ENCODE measurements at places on chromosomes 1 and 21.

DNA sequence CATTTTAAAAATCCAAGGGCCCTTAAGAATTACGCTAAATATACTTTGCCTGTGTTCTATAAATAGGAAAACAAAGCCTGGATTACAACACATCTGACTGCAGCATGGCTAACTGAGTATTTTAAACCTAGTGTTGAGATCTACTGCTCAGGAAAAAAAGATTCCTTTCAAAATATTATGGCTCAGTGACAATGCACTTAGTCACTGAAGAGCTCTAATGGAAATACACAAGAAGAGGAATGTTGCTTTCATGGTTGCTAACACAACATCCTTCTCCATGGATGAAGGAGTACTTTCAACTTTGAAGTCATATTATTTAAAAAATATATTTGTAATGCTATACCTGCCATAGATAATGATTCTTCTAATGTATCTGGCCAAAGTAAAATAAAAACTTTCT, 248.3 kb upstream of the NEGR1 start:
- DNase-seq = peak; percentile 1

GRCh38 chr1:244920911-244921761, 56.8 kb upstream of the HNRNPU start:
- no peak for DNase-seq

GRCh38 chr1:145891587-145892485, 6.2 kb upstream of the ANKRD35 start:
- peak; percentile 97 for DNase-seq

DNA sequence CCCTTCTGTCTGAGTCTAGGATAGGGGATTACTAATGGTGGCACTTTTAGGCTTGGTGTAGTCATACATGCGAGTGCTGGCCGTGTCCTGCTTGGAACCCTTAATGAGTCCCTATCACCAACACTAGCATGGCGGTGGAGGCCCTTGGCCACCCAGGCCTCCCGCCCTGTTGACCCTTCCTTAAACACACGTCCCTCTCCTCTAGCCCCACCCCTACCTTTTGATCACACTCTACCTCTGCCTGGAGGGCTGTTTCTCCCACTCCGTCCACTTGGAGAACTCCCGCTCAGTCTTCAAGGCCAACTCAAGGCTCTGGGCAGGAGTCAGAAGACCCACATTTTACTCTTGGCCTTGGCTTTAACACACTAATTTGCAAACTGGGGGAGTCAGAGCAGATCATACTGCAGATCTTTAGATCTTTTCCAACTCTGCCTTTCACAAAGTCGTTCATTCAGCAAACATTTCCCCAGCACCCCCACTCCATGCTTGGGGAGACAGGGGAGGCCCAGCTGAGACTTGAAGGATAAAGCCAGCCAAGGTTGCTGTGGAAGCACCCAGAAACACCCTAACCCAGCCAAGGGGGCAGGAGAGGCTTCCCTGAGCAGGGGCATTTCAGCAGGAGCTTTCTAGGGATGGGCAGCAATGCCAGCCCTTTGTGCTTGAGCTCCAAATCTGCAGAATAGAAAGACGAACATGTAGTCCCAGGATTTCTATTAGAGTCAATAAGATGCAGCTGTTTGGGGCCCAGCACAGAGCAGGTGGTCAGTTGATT, 1.9 kb downstream of the PODN start:
- DNase-seq = no peak

DNA sequence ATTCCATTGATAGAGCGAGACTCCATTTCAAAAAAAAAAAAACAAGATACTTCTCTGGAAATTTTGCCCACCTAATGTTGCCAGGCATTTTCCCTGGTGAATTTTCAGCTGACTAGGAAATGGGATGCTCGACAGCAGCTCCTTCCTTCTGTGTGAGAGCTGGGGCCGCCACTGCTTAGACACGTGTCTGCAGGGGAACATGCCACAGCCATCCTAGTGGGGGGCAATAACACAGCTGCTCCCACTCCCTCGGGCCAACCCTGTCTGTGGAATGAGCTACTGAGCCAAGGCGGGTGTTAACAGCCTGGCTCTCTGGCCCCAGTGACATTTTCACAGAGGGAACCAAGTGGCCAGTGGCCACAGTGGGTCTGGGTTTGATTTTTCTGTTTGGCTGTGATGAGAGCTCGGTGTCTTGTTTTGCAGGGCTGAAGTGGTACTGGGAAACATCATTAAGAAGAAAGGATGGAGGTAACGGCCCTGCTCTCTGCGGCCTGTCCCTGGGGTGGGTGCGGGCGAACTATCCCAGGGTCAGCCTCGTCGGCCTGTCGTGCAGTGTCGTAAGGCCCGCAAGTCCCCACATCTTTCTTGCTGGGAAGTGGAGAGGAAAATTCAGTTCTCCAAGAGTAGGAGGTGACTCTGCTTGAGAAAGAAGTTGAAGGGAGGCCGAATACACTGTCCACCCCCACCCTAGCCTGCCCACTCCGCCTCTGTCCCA, 39.2 kb downstream of the KCNAB2 start:
- DNase-seq = no peak

- DNase-seq = peak; percentile 18
Observed at GRCh38 chr1:154956544-154956941, 644 bp upstream of the PBXIP1 start.

GRCh38 chr1:86913896-86914600, at the start of gene SELENOF:
SELENOF (minus strand) TSS chr1:86914126; CDS start chr1:86914111, 15 bp downstream.
- peak; percentile 100 for DNase-seq

DNA sequence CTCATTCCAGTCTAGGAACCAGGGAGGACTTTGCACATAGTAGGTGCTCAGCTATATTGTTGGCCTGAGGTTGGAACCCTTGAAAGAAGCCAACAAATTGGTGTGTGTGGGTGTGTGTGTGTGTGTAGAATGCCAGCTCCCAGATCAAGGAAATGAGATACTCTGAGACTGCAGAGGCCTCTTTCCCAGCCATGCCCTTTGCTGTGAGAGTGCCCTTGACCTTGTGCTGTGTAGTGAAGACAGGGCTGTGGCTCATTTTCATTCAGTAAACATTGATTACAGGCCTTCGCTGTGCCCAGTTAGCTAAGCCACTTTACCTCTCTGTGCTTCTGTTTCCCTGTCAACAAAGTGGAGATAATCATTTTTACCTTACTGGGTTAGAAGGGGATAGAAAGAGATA, 3.2 kb downstream of the CYP4B1 start:
- no peak for DNase-seq

GRCh38 chr1:1260843-1261560, 12.7 kb downstream of the UBE2J2 start:
- no peak for DNase-seq

- DNase-seq = no peak
Observed at GRCh38 chr1:86928819-86929218, 14.4 kb downstream of the HS2ST1 start.

DNA sequence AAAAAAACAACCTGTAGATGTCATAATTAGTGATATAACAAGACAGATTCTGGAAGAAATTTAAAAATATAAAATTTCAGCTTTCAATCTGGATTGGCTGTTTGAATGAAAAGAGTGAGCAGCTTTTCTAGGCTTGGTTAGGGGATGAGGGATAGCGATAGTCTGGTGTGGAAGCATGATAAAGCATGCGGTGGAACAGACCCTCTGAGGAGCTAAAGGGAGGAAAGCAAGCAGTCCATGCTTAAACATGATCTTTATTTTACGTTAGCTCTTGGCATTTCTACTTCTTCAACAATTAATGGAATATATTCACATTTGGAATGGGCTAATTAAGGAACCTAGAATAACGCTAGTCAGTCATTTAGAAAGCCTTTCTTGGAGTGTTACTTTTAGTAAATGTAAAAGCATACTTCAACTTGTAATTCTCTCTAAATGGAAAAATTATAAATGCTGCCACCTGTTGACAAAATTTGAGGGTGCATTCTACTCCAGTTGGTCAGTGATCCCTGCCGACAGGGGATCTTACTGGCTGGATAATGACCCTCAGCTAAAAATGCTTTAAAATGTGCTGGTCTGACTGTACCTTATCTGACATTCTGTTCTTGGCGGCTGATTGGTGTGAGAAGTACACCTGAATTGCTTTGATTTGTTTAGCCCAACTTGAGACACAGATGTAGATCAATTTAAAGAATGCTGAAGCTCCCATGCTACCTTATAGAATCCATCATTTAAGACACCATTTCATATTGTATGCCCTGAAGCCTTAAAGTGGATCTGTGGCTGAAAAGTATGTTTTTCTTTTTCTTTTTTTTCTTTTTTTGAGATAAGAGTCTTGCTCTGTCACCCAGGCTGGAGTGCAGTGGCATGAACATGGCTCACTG, 61.2 kb downstream of the AK4 start:
- peak; percentile 52 for DNase-seq

DNA sequence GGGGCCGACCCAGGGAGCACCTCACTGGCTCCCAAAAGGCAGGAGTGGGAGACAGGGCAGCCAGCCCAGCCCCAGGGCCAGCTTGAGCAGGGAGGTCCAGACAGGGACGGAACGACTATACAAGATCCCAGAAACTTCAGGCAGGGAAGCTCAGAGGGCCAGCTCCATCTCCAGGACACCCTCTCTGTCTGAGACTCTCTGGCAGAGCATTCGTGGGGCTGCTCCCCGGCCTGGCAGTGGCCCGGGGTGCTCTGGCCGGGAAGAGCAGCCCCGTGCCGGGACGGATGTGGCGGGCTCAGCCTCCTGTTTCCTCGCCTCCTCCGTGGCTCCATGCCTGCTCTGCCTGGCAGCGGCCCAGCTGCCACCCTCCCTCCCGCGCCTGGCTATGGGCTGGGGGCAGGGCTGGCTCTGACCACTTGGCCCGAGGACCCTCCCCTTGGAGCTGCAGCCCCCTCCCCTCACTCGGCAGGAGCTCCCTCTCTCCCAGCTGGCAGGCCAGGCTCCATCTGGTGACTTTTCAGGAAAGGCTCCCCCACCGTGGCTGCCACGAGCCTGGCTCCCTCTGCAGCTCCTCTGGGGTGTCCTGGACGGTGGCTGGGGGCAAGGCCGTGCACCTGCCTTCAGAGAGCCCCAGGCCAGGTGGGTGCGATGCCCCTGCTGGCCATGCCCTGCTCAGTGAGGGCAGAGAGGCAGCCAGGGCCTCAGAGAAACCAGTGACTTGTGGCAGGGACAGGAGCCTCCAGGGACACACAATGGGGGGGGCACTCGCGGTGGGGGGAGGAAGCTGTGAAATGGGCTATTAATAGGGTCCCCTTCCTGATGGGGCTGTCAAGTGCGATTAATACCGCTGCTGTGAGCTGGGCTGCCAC, 5.6 kb upstream of the PLCH2 start:
- DNase-seq = no peak

- DNase-seq = no peak
Observed at GRCh38 chr1:31799196-31799894, 16.5 kb downstream of the SPOCD1 start.

- peak; percentile 19 for DNase-seq
Observed at GRCh38 chr1:205961991-205962820, 18.9 kb upstream of the SLC26A9 start.

DNA sequence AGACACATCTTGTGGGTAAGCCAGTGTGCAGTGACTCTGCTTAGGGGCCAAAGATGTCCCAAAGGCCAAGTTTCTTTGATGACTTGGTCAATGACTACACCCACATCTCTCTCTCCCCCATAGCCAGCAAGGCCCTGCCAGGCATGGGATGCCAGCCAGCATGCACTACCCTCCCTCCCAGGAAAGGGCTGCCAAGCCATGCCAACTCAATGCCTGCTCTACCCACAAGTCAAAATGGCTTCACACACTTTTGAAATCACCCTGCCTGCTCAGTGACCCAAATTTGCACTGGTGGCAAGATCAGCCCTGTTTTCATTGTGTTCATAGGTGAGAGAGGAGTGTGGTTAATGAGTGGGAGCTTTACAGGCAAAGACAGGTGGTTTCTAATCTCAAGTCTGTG, 112.5 kb downstream of the MATN1 start:
- DNase-seq = no peak

- no peak for DNase-seq
Observed at GRCh38 chr21:45407629-45408247, 2.8 kb downstream of the COL18A1 start.

DNA sequence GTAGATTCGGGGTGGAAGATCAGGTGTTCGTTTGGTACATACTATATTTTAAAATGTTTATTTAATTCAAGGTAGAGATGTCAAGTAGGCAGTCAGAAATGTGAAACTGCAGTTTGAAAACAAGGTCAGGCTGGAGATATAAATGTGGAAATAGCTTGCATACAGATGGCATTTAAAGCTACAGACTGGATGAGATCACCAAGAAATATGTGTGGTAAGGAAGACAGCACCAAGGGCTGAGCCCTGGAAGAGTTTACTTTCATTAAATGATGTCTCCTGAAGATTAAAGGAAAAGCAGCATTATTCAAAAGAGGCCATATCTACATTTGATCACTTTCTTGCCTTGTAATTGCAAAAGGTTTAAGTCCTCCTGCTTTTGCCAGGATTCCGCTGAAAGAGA, 271.3 kb downstream of the PTBP2 start:
- peak; percentile 90 for DNase-seq

- no peak for DNase-seq
Observed at GRCh38 chr1:57546549-57547330, 122.9 kb upstream of the DAB1 start.
